ENCODE measurements at places on chromosomes 16 and 17.
A peak's percentile ranks its signal among the peaks of the same experiment; 100 is the strongest.

- DNase-seq = no peak
These were observed 5.6 kb downstream of the CASKIN2 start for GRCh38 chr17:75509528-75510258.

DNA sequence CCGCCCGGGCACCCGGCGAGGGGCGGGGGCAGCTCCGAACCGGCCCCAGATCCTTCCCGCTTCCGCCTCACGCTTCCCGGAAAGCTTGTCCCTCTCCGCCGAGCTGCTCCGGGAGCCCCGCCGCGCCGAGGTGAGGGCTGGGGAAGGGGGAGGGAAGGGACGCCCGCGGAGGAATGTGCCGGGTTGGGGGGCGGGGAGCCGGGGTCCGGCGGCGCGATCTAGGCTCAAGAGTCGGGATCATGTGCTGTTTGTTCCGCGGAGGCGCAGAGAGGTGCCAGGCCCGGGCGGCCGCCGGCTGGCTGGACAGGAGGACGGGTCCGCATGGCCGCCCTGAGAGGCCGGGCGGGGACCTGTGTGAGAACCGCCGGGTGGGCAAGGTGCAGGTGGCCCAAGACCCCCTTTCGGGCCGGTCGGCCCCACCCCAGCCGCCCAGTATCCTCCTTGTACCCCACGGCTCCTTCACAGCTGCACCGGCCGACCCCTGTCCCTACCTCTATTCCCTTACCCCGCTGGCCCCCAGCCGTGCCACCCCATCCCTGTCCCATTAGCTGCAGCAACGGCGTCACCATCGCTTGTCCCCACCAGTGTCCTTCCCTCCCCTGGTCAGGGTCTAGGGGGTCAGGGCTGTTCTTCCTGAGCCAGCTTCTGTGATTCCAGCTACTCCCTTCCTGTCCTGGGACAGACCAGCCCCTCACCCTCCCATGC is 429 bp downstream of the KIF1C start:
- DNase-seq = peak; percentile 18

DNA sequence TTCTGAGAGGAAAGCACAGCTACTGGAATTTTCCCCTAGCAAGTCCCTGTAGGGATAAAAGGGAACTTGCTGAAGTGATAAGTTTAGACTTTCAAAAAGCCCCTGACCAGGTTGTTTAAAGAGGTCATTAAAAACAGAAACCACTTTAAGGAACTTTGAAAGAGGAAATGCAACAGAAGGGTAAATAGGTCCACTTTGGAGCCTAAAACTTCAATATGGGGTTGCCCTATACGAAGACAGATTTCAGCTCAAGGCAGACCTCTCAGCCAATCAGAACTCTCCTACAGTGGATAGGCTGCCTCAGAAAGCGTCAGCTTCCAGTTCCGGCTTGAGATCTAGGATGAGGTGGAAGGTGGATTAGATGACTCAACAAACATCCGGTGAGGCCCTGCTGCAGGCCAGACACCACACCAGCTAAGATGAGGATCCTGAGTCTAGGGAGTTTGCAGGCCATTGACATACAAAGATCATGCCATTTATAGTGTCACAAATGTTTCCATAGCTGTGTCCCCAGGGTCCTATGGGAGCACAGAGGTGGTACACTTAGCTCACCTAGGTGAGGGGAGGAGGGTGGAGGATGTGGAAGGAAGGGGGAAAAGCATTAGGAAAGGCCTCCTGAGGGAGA is 7.9 kb upstream of the MFSD6L start:
- no peak for DNase-seq

GRCh38 chr16:85417156-85417860 is 195.8 kb upstream of the GSE1 start:
- no peak for DNase-seq

GRCh38 chr17:40290629-40291280 is 3.1 kb downstream of the CDC6 start:
- DNase-seq = peak; percentile 77

DNA sequence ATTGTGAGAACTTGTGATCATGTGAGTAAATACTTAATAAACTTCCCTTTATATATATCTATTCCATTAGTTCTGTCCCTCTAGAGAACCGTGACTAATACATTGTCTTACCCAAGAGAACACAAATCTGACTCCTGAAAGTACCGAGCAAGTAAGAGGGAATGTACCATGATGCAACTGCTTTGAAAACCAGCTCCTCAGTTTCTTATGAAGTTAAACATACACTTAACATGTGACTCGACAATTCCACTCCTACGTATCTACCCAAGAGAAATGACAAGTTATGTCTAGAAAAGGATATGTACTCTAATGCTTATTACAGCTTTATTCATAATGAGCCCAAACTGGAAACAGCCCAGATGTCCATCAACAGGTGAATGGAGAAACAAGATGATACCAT is 8.8 kb upstream of the GJD3 start:
- no peak for DNase-seq

DNA sequence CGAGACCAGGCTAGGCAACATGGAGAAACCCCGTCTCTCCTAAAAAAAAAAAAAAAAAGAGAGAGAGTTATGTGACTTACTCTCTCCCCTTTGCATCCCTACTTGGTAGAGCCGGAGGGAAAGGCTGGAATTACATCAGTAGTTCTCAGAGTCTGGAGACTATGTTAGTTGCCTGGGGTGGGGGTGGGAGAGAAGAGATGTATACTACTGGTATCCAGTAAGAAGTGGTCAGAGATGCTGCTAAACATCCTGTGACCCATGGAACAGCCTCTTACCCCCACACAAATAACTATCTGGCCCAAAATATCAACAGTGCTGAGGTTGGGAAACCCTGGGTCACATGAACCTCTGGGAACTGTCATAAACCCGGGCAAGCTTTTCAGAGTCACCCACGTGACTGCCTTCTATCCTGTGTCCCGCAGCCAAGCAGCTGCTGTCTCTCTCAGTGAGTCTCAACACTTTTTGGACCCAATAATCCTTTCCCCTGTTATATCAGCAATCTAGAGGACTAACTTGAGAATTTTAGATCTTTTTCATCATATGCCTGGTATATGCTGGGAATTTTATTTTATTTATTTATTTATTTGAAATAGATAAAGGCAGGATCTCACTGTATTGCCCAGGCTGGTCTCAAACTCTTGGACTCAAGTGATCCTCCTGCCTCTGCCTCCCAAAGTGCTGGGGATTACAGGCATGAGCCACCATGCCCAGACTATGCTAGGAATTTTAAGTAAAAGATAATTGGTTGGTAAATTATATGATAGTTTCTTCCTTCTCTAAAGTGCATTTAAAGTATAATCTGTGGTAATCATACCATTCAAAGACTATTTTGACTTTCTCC is 8.7 kb downstream of the EIF1 start:
- peak; percentile 66 for DNase-seq

DNA sequence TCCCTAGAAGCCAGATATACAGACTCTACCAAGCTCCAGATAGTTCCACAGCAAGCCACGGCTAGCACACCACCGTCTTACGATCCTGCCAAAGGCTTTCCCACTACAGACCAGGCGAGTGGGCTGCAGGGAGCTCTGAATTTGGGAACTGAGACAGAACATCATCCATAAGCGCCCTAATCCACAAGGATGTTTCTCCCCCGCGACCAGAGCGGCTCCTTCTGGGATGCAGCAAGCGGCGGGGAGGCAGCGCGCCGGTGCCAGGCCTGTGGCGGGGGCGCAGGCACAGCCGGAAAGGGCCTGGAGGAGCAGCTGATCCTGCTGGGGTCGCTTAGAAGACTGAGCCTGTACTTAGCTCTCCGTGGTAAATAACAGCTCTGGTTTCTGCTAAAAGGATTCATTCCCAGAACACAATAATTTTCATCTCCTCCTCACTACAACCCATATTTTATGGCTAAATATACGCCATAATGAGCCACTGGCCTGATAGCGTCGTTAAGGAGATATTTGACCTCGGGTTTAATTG is 16.2 kb upstream of the FOXF1 start:
- DNase-seq = no peak

DNA sequence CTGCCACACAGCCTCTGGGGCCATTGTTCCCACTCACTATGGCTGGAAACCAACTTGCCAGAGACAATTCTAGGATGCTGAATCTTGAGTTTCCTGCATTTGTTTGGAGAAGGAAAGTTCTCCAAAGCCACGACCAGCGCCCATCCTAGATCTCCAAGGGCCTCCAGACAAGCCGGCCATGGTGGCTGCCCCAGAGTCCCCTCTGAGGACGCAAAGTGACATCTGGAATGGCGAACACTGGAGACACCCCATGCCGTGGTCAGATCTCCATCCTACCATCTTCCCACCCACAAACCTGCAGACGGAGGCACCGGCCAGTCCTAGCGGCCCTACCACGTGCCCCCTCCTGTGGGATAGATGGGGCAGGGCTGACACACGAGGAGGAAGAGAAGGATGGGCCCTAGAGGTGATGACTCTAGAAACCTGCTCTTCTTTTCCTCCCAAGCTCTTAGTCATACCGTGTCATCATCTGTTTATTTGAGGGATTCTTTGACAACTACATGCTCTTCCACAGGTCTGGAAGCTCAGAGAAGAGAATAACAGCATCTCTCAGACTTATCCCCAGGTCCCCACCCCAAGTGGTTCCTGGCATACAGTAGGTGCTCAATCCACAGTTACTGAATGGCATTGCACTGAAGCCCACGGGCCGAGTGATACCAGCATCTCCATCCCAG is 71.3 kb downstream of the MYH11 start:
- DNase-seq = no peak

GRCh38 chr16:73228649-73229048 is 180.7 kb upstream of the ZFHX3 start:
- no peak for DNase-seq

GRCh38 chr17:9148905-9149525 is 127.7 kb downstream of the NTN1 start:
- DNase-seq = no peak

DNA sequence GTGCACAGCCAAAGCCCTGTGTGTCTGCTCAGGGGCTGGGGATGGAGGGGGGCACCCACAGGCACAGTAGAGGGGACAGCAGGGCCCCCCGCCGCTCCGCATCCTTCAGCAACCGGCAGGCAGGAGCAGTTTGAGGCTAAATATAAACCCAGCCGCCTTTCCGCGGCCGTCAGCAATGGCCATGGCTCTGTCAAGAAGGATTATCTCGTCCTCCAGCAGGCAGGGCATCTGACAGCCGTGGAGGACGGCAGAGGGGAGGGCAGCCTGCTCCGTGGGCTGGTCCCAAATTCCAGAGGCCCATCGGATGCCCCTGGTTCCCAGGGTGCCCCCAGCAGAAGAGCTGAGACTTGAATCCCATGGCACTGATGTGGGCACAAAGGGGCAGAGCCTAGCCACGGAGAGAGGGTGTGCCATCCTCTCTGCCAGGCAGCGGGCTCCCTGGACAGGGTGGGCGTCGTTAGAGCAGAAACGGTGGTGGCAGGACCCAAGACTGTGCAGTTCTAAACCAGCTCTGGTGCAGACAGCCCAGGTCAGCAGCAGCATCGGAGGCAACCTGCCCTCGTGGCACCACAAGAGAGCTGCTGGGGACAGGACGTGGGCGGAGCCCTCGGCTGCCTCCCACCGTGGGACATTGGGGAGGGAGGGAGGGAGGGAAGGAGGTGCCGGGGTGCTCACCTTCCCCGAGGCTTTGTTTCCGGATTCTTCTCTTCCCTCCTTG is 198.8 kb upstream of the CIBAR2 start:
- peak; percentile 81 for DNase-seq

DNA sequence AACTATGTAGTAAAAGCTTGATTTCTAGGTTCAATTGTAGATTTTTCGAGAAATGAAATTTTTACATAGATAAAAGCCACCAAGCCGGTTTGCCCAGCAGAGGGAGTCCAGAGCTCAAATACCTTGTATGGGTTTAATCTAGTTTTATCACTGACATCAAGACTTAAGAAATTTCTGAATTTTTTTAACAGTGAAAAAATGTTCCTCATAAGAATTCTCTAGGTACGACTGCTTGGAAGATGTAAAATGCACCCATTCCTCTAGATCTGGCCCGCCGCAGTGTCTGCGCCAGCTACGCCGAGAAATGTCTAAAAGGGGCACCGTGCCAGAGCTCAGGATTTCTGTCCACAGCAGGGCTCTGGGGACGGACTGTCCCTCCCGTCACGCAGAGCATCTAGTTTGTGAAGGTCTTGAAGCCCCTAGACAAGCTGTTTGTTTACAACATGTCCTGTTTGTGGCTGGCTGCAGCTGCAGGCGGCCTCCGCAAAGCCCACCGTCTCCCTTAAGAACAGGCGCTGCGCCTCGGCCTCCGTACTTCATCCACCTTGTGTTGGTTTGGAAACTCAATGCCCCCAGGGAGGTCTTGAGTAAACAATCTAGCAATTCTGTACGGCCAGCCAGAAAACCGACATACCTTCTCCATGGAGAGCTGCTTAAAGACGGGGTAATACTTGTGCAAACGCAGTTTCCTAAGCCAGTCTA is 24.8 kb downstream of the MAP1LC3B start:
- peak; percentile 73 for DNase-seq

- DNase-seq = peak; percentile 64
These were observed 13.5 kb upstream of the DHRS13 start for GRCh38 chr17:28916302-28916934.

- no peak for DNase-seq
These were observed 97.5 kb downstream of the RAB11FIP4 start for GRCh38 chr17:31488982-31489294.

- no peak for DNase-seq
These were observed 4.7 kb upstream of the FAAP100 start for GRCh38 chr17:81556863-81557262.

- no peak for DNase-seq
These were observed 37.5 kb downstream of the SRCIN1 start for GRCh38 chr17:38568274-38568673.

DNA sequence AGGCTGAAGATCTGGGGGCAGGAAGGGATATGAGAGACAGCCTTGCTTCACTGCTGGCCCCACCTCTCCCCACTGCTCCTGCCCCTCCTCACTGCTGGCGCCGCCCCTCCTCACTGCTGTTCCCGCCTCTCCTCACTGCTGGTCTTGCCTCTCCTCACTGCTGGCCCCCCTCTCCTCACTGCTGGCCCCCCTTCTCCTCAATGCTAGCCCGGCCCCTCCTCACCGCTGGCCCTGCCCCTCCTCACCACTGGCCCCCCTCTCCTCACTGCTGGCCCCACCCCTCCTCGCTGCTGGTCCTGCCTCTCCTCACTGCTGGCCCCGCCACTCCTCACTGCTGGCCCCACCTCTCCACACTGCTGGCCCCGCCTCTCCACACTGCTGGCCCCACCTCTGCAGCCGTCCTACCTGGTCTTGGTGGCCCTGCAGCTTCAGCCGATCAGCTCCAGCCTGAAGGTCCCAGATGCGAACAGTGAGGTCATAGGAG is 9.5 kb upstream of the PAM16 start:
- DNase-seq = no peak

DNA sequence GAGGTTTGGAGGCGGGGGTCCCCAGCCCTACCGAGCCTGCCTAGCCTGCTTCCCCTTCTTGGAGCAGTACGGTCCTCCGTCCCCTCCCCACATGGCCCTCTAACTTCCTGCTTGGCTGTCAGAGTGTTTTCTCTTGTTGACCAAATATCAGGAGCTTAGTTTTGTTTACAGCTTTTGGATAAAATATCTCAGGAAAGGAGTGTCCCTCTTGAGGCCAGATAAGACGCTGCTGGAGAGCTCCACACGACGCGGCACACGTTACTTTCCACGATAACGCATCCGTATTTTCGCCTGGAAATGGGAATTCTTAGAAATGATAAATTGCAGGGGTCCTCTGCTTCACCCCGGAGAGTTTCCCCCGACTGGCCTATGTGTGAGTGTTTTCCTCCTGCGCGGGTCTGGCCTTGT is 182.9 kb downstream of the MAF start:
- no peak for DNase-seq

GRCh38 chr16:54060599-54061421 is 225.8 kb downstream of the IRX3 start:
- DNase-seq = no peak
